NCI-H2081 treated with DMSO at 0.1 percent for 48 hours (cell line): ENCODE measurements at places on chromosomes 4 and X.

DNA sequence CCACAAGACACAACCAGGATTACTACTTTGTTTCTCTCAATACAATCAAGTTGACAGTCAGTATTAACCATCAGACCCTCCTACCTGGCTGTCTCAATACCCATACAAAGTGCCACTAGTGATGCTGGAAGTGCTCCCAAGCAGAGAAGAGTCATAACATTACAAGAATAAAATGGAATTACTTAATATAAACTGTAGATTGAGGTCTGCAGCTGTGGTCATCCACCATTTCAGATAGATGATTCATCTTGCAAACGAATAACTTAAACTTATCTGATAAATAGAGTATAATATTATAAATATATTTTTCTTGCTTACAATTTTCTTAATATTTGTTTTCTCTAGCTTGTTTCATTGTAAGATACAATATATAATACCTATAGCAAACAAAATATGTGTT lies 1034.2 kb upstream of the PCDH10 start:
- DNase-seq = no peak

- DNase-seq = no peak
Measured at GRCh38 chrX:39296472-39296871, 495.2 kb downstream of the MID1IP1 start.

- DNase-seq = no peak
Measured at GRCh38 chr4:107799669-107800450, 24.9 kb upstream of the SGMS2 start.

DNA sequence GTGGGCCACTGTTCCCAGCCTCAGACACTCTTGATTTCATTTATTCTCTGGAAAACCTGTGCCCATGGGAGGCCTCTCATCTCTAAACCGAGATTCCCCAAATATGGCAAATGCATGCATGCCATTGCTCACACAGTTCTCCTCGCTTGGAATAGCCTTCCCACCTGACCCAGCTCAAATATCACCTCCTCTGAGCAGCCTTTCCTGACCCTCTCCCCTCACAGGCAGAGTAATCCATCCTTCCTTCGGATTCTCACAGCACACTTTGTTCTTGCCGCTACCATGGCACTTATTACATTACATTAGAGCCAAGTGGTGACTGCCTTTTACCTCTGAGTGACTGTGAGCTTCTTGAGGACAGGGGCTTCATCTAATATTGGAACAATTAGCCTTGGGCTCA lies 209.5 kb downstream of the HS6ST2 start:
- DNase-seq = no peak

DNA sequence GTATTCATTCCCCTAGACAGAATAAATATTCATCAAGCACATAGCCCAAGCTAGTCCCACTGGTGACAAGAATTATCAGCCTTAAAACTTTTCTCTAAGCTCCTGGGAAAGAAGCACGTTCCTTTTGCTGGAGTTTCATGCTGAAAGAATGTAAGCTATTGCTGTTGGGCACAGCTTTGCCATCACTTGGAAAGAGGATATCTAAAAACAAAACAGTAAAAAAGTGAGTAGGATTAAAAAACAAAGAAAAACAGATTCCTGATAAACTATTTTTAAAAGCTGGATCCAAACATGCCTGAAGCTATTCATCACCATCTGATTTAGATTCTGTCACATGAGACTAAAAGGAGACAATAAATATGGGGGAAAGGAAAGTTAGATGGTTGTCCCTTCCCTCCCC lies 176.8 kb downstream of the SCFD2 start:
- no peak for DNase-seq

DNA sequence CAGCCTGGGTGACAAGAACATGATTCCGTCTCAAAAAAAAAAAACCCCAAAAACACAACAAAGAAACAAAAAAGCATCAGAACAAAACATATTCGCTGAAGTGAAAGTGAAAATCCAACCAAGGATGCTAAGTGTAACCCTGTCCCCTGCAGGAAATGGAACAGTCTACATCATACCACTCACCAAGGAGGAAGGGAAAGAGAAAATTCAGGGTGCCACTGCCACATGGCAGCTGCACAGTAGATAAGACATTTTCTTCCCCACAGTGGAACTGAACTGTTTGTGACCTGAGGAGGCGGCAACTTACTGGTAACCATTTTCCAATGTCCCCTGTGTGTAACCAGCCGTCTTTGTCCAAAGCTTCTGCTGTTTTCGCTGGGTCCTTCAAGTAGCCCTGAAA lies 28.2 kb upstream of the CENPU start:
- no peak for DNase-seq

DNA sequence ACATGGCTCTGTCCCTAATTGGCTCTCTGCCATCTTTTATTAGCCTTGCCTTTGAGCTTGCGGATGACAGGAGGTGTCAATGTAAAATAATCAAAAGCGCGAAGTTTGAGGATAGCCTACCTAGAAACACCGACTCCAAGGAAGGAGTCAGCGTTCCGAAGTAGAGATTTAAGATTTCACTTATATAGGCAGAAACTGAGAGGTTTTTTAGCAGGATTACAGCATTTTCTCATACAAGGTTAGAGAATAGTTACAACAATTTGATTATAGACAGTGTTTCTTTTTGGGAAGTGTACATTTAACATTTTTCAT lies 499 bp upstream of the NFXL1 start:
- no peak for DNase-seq

- no peak for DNase-seq
Measured at GRCh38 chr4:98204236-98204553, 57.0 kb upstream of the RAP1GDS1 start.

DNA sequence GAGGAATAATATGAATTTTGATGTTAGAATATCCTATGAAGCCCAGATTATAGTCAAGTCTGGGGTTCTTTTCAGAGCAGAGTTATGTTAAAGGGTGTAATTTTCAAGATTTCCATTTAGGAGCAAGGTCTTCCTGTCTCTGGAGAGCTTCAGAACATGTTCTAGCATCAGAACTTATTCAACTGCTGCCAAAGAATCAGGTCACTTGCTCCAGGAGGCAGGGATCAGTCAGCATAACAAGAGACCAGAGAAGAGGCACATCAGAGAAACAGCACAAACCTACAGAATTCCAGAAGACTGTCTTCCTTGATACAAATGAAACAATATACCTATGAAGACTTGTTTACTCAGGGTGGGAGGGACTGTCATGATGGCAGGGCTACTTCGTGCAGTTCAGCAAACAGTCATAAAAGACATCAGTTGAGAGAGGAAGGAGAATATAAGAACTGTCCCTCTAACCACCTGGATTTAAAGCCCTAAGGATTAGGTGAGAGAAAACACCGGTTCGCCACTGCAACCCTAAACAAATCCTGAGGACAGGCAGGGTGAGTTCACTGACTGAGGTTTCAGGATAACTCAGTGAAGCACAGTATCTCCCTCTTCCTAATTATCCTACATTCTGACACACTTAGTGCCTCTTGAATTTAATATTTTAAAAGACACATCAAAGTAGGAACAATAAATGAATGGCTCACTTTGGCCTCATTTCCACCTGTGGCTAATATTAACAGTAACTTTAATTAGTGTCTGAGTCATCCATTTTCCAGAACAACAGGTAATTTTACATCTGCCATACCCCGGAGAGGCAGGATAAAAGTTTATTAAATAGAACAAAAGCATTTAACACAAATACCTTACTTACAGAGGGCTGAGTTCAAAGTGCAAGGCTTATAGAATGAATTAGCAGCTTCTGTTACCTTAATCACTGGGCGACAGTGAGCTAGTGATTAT lies 93.0 kb downstream of the HDAC8 start:
- no peak for DNase-seq

DNA sequence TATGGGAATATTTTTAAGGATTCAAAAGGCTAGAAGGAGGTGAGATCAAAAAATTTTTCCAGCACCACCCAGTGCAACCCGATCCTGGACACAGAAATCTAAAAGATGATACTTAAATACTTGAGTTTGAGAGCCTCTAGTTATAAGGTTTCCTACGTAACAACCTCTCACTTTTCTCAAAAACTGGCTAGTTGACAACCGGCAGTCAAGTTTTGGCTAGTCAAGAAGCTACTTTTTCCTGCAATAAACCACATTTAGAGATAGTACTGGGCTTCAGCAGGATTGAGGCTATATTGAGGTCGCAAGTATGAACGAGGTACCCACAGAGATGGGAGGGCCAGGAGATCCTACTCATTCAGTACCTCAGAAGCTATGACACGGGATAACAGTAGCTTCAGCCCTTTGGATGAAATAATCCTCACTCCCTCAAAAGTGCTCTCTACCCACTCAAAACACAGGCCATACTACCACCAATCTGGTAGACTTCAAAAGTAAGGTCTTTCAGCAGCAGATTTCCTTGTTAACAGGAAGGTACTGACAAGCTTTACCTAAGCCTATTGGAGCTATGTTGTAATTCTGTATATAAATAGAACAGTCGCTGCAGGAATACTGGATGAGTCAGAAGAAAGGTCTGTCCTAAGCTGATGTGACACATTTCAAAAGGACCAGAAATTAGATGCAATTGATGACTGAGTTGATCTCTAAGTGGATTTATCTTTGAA lies 1.5 kb upstream of the TSPAN5 start:
- DNase-seq = no peak

GRCh38 chrX:107467271-107467670 lies 17.8 kb downstream of the FRMPD3 start:
- DNase-seq = no peak

DNA sequence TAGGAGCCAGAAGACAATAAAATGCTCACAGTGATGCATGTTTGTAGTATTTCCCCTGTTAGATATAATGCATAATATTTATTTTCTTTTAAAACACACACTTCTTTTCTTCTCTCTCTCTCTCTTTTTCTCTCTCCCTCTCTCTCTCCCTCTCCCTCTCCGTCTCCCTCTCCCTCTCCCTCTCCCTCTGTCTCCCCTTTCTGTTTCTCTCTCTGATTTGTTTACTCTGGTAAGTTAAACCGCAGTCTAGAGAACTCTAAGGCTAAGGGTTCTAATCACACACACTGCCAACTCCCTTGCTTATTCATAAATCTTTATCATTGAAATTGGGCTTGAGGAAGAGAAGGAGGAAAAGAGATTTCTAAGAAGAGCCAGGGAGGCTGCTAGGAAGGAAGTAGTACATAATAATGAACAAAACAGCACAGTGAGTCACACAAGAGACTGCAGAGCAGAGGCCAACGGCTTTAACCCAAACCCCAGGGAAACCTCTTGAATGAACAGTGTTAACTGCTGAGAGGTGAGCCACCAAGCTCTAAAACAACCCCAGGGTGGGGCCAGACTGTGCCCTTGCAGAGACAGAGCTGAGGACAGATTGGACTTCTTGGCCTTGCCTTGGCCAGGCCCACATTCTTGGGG lies 9.1 kb upstream of the PHOX2B start:
- DNase-seq = no peak

- DNase-seq = no peak
Measured at GRCh38 chr4:166675411-166675810, 558.9 kb downstream of the SPOCK3 start.

- no peak for DNase-seq
Measured at GRCh38 chr4:8688041-8688907, 95.7 kb downstream of the CPZ start.

DNA sequence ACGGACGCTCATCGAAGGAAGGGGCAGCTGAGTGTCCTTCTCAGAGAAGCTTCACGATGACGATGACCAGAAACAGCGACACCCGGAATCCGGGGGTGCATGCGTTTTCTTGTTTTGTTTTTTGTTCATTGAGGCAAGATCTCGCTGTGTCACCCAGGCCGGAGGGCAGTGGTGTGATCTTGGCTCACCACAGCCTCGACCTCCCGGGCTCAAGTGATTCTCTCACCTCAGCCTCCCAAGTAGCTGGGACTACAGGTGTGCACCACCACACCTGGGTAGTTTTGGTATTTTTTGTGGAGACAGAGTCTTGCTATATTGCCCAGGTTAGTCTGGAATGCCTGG lies 19.8 kb downstream of the DGKQ start:
- no peak for DNase-seq

DNA sequence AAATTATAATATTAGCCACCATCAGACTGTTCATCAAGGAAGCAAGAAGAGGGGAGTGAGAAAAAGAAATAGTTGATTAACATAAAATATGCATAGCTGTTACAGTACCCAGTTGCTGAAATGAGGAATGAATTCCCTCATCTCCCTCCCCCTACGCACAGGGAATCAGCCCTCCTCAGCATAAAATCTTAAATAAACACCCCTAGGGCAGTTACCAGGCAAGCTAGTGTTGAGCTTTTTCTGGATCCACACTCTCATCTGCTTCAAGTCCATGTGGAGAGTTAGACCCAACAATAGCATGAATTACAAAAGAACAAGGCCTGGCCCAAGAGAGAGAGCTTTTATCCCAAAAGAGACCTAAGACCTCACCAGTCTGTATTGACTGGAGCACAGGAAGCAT lies 19.0 kb upstream of the SYTL4 start:
- DNase-seq = no peak

- no peak for DNase-seq
Measured at GRCh38 chrX:131067846-131068745, 9.9 kb downstream of the ARHGAP36 start.

DNA sequence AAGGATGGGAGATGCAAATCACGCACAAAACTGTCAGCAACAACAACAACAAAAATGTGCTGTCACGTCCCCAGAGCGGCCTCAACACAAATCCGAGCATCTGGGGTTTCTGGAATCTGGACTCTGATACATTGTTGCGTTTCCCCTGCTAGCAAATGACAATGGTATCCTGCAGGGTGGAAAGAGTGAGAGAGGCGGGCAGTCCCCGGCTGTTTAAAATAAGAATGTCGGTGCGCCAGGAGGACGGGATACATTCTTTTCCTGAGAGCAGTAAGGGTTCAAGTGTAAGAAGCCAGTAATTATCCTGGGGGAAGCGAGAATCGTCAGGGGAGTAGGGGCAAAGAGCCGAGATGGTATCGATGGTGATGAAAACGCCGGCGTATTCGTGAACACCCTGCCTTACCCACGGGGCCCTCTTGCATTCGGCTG lies 310.2 kb downstream of the ASMT start:
- DNase-seq = no peak

DNA sequence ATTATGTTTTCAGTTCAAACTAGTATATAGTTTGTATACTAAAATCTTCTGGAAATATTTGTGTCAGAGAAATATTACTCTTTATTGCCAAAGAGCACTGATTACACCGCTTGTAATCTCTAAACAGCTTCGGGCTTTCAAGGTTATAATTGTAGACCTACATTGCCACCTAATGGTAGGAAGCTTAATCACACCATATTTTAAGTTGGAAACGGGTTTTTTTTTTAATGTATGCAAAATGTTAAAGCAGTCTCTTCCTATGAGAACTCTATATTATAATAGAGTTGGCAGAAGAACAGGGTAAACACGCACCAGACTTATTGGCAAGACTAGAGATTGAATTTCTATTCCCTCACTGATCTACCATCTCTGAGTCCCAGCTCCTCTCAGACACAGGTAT lies 19.5 kb upstream of the NFXL1 start:
- peak; percentile 6 for DNase-seq

GRCh38 chr4:3710451-3711182 lies 55.6 kb upstream of the ADRA2C start:
- DNase-seq = no peak

GRCh38 chrX:123588723-123589122 lies 144.1 kb downstream of the THOC2 start:
- no peak for DNase-seq
